Activated CD4-positive, alpha-beta memory T cell treated with anti-CD3 and anti-CD28 coated beads, Interleukin-2, amount 10 ng/mL, durations not matched to agents 7 days and 5 days (primary cell): ENCODE measurements at places on chromosomes 12 and 14.

- no peak for DNase-seq
These were observed at the start of gene ADCY6 for GRCh38 chr12:48788854-48789775. ADCY6 (minus strand) TSS chr12:48789089; CDS start chr12:48783434, 5,655 bp downstream.

GRCh38 chr12:15151161-15152091 lies 69.8 kb downstream of the RERG start:
- DNase-seq = no peak

DNA sequence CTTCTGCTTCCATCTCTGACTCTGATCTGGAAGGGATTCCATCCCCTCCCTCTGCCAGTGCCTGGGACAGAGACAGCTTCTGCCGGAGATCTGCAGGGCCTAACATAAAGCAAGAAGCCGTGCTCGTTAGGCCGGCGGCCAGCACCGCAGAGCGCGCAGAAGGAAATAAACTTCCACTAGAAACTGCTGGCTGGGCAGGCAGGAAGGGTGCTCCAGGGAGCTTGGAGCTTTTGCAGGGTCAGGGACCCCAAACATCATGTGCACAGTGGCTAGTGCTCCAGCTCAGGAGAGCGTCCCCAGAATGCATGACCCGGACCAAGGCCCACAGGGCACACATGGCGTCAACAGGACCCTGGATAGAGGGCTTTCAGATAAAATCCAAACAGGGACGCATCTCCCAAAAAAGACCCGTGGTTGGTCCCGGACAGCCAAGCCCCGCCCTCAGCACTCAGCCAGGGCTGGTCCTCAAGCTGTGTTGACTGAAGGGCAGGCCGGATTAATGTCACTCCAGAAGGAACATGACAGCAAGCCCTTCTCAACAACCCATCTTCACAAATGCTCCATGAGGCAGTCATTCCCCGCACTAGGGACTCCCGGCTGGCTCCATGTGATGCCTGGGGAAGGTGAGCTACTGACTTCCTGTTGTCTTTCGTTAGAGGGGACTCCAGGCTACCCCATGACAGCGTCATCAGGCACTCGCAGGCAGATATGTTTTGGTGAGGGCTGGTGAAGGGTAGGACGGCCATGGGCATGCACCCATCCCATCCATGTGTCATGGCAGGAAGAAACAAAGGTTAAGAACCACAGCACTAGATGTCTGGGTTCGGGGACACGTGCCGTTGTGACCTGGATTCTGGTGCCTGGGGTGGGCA lies 121.5 kb downstream of the CALM1 start:
- no peak for DNase-seq

- DNase-seq = no peak
These were observed 637.7 kb upstream of the TMEM132C start for GRCh38 chr12:127629066-127629820.

GRCh38 chr12:68976395-68976841 lies 43.4 kb upstream of the CPM start:
- DNase-seq = no peak

GRCh38 chr14:61420326-61420725 lies 98.9 kb downstream of the PRKCH start:
- no peak for DNase-seq

DNA sequence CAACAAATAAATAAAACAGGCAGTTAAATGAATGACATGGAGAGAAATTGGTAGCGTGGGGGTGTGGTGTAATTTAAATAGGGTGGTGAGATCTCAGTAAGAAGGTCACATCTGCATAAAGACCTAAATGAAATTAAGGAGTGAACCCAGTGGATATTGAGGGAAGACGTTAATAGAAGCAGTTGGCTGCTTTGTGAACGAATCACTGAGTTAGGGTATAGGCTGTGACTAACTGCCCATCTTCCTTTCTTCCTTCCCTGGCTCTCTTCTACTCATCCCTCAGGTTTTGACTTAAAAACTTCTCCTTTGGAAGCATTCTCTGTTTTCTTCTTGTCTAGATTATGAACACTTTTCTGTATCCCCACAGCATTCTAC lies 64.7 kb downstream of the BTG1 start:
- DNase-seq = no peak

DNA sequence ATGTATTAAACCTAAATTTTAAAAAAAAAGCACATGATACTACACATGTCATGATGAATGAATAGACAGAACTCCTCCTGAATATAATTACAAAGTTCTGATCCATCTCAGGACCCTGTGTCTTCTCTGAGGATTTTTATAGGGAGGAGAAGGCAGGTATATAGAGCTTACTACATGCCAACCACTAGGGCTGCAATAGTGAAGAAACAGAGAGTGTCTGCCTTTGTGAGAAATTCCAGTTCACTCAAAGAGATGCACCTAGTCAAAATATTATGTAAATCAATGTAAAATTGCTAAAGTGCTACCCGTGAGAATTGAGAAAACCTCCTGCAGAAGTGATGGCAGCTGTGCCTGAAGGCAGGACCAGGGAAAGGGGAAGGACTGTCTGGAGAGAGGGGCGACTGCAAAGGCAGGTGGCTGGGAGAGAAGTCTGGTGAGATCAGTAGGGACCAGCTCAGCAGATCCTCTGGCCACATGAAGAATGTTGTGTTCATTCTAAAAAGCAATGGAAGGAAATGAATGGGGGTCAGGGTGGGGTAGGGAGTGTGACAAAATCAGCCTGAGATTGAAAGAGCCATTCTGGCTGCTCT lies 15.1 kb downstream of the ABHD4 start:
- no peak for DNase-seq

GRCh38 chr14:104555430-104556255 lies 23.9 kb upstream of the C14orf180 start:
- DNase-seq = no peak

DNA sequence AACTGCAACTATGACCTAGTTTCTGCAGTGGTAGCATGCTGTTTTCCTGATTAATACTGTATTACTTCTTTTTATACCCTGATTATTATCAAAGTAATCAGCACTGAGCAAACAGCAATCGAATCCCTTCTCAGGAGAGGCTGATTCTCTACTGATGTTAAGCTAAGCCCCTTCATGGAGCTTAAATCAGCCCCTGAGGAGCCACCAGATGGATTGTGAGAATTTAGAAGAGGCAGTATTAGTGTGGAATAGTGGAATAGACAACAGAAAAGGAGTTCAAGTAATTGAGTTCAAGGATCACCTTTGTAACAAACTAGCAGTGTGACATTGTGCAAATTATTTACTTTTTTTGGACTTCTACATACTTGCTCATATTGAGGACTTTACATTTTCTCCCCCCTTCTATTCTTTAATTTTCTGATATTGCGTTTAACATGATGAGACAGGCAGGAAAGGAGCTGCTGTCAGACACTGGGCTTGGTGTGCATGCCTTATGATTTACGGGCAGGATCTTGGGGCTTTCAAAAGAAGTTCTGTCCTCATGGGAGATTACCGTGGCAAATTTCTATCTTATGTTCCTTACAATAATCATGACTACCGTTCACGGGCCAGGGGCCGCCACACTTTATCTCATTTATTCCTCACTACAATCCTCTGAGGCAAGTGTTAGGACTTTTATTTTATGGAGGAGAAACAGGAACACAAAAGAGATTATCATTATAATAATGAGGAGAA lies 68.0 kb downstream of the PTPRR start:
- DNase-seq = no peak

DNA sequence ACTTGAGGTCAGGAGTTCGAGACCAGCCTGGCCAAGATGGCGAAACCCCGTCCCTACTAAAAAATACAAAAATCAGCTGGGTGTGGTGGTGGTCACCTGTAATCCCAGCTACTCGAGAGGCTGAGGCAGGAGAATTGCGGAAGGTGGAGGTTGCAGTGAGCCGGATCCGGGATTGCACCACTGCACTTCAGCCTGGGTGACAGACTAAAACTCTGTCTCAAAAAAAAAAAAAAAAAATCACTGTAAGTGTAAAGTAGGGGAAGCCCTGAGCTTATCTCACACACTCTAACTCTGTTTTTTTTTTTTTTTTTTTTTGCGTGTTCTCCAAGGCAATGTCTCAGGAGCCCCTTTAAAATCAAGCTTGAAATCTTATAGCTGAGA lies 421 bp upstream of the RBMS2 start:
- DNase-seq = no peak

GRCh38 chr12:131860472-131861260 lies 32.5 kb downstream of the MMP17 start:
- peak; percentile 53 for DNase-seq

- DNase-seq = no peak
These were observed 12.1 kb downstream of the ASIC1 start for GRCh38 chr12:50069539-50069938.

- DNase-seq = peak; percentile 28
These were observed 657 bp downstream of the PEBP1 start for GRCh38 chr12:118136559-118137003.

- DNase-seq = no peak
These were observed 22.9 kb downstream of the GDF11 start for GRCh38 chr12:55765736-55766290.

DNA sequence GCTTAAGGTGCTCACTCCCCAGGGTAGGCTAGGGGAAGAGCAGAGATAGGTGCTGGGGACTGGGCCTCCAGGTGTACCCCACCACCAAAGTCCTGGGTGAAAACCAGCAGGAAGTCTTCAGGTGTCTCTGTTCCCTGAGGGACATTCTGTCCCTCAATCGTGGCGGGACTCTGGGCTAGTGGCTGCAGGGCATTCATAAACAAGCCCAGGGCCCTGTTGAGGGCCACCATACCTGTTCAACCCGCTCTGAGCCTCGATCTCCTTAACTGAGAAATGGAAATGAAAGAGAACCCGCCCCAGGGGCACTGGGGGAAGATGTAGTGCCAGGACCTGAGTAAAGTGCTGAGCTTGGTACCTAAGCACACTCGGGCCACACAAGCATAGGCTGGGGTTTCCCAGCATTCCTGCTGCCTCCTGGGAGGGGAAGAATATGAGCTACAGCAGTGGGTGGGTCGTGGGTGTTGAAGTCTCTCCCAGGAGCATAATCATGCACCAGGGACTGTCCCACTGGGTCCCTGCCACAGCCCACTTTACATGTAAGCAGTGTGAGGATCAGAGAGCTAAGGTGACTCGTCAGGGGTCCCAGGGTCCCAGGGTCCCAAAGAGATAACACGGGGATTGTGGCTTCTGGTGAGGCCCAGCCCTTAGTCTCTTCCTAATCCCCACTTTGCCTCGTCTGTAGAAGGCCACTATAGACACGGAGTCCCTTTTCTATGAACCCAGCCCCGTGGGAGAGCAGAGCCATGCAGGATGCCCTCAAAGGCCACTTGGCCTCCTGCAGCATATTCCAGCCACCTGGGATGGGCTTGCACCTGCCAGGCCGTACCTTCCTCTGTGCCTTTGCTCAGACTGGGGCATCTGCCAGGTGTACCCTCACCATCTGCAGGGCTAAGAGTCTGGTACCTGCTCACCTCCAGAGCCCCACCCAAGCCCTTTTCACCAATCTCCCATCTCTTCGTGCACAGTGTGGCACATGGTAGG lies 14.4 kb downstream of the FAM222A start:
- DNase-seq = no peak

DNA sequence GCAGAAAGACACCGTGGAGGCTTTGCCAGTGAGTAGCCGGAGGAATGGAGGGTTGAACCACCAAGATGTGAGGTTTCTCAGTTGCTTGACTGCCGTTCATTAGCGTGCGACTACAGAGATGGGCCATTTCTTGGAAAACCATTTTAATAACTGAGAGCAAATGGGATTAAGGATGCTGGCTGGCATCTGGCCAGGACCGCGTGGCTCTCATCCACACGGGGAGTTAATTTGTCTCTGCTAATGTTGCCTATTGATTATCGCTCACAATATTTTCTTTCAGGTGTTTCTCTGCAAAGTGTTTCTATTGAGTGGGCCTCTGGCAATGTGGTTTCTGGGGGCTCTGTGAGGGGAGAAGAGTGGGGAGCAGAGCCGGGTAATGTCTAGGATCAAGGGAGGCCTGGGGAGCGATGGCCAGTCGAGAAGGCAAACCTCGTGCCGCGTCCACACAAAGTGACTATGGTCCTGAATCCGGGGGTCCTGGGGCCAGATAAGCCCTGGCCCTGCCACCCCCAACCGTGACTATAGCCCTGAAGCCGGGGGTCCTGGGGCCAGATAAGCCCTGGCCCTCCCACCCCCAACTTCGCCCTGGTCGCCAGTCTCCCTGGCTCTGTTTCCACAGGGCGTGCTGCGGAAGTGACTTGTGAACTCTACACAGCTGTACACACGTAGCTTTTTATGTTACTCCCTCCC lies 110.6 kb downstream of the PRMT8 start:
- DNase-seq = no peak

GRCh38 chr14:102479777-102480176 lies 29.8 kb downstream of the ANKRD9 start:
- no peak for DNase-seq

- no peak for DNase-seq
These were observed 268.6 kb upstream of the CRY1 start for GRCh38 chr12:107361970-107362369.

GRCh38 chr14:49546766-49547165 lies 39.4 kb downstream of the RPS29 start:
- no peak for DNase-seq

- no peak for DNase-seq
These were observed 57.7 kb upstream of the DLK1 start for GRCh38 chr14:100669011-100669412.

DNA sequence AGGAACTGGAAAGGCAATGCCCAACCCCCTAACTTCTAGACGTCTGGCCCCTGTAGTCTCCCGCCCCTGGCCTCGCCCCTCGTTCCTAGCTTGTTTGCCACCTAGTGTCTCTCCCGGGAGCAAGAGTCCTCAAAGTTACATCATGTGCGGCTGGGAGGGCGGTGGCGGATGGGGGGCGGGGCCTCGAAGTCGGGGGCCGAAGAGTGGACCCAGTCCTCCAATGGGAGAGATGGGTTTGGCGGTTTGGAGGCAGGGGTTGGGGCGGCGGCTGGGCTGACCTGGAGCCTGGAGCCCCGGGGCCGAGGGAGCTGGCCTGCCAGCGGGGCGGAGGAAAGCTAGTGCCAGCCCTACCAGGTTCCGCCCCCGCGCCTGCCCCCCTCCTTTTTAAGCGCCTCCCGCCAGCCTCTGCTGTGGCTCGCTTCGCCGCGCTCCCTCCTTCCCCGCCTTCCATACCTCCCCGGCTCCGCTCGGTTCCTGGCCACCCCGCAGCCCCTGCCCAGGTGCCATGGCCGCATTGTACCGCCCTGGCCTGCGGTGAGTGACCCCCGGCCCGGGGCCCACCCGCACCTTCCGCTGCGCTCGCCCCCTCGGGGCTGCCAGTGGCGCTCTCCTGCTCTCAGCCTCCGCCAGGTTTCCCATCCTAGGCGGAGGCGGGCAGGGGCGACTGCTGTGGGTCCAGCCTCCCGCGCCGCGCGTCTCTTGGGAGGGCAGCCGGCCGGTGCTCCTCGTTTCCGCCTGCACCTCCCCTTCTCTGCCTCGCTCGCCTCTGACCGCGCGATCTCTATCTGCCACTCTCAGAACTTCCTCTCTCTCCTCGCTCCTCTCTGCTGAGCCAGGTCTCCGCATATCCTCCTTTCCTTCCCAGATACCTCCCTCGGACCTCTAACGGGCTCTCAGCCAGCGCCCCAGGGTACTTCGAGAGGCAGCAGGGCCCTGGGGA lies at the start of gene PCK2:
Gene PCK2, plus strand, starts transcription at position 411 of the 940 bp plus-strand sequence. Its CDS starts 95 bp downstream, at position 506.
- DNase-seq = peak; percentile 87

- no peak for DNase-seq
These were observed 72.9 kb upstream of the SRSF5 start for GRCh38 chr14:69693801-69694729.

DNA sequence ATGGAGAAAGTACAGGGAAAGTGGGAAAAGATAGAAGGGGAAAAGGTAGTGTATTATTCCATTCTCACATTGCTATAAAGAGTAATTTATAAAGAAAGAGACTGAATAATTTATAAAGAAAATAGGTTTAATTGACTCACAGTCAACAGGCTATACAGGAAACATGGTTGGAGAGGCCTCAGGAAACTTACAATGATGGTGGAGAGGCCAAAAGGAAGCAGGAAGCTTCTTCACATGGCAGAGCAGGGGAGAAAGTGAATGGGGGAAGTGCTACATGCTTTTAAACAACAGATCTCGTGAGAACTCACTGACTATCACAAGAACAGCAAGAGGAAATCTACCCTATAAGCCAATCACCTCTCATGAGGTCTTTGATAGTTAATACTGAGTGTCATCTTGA lies 725.0 kb upstream of the FLRT2 start:
- no peak for DNase-seq
